ENCODE measurements at places on chromosomes 4 and X. TPM values are rescaled to one million over a fixed set of nuclear protein-coding genes. Genes with fewer than 3 reads are reported as not detected.
A peak's percentile ranks its signal among the peaks of the same experiment; 100 is the strongest.

AFP gene
- not detected for total RNA-seq

GPR82 gene
- total RNA-seq, result 0.93 TPM

FRMD7 gene
- total RNA-seq, result not detected

JCHAIN gene
- 538 TPM for total RNA-seq

TLR2 gene
- 74.5 TPM for total RNA-seq

MAML3 gene
- total RNA-seq, result 6.7 TPM

KIF4A gene
- 3.7 TPM for total RNA-seq

ODAPH gene
- total RNA-seq, result not detected

SERPINA7 gene
- total RNA-seq, result not detected

ADH7 gene
- not detected for total RNA-seq

RAB41 gene
- total RNA-seq, result not detected

CCDC160 gene
- total RNA-seq, result 0.69 TPM

TLR6 gene
- 23.2 TPM for total RNA-seq

RPS6KA6 gene
- total RNA-seq, result 1.2 TPM

- no peak overlapping the region for H3K4me3 ChIP-seq
- DNase-seq, result no peak
Observed at GRCh38 chrX:3994315-3994714, 280.9 kb upstream of the PRKX start.

GRCh38 chrX:153333266-153333665 lies 687 bp upstream of the ZNF275 start:
- peaks cover 6% of the 10 kb centered on the region for H3K27me3 ChIP-seq
- H3K36me3 ChIP-seq, result peaks cover 4% of the 10 kb centered on the region
- DNase-seq, result no peak
- peaks cover 5% of the 10 kb centered on the region for H3K4me1 ChIP-seq
- no peak overlapping the region for H3K4me3 ChIP-seq
- no peak overlapping the region for H3K27ac ChIP-seq

DNA sequence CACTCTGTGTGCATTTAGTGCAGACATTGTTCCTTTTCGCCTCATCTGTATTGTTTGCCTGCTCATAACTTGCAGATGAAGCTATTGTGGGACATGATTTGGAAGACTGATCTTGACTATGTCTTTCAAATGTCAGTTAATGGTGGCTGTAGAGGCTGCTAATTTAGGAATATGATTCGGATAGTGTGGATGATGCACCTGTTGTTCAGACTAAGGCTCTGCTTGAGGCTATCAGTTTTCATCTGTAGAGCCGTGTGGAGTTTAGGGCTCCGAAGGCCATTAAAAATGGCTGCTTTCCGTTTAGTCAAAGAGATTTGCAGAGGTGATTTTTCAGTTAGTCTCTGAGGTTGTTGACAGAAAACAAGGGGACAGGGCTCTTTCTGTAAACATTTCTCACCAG lies 102.0 kb downstream of the GBA3 start:
- DNase-seq, result no peak
- H3K36me3 ChIP-seq, result no peaks in the 10 kb centered on the region
- H3K27ac ChIP-seq, result no peak overlapping the region
- H3K27me3 ChIP-seq, result no peaks in the 10 kb centered on the region
- H3K4me3 ChIP-seq, result no peak overlapping the region

GRCh38 chr4:1808851-1809753 lies 16.0 kb downstream of the FGFR3 start:
- H3K27ac ChIP-seq, result no peak overlapping the region
- H3K27me3 ChIP-seq, result no peaks in the 10 kb centered on the region
- H3K4me1 ChIP-seq, result no peaks in the 10 kb centered on the region
- peaks cover 14% of the 10 kb centered on the region for H3K36me3 ChIP-seq
- DNase-seq, result no peak

- no peak for DNase-seq
- no peak overlapping the region for H3K4me3 ChIP-seq
- H3K27me3 ChIP-seq, result no peaks in the 10 kb centered on the region
- H3K27ac ChIP-seq, result no peak overlapping the region
- H3K4me1 ChIP-seq, result no peaks in the 10 kb centered on the region
Observed at GRCh38 chrX:19899217-19899788, 11.9 kb upstream of the SH3KBP1 start.

GRCh38 chr4:8329859-8330761 lies 60.6 kb downstream of the HTRA3 start:
- H3K4me1 ChIP-seq, result no peaks in the 10 kb centered on the region
- H3K27ac ChIP-seq, result no peak overlapping the region

DNA sequence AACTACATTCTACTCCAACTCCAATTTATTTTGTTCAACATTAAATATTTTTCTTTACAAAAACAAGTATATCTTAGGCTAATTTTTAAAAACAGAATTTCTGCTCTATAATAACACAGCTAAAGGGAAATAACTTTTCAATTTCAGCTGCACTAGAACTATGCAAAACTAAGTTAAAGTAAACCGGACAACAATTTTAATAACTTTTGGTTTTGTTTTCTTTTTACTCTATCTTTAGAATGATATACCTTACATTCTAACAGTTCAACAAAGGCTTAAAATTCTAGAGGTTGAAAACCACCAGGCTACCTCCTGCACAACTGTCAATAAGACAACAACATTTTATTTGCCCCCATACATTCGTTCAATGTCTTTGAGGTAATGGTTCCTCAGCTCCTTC lies 18.7 kb upstream of the KCNE5 start:
- no peaks in the 10 kb centered on the region for H3K36me3 ChIP-seq
- no peak overlapping the region for H3K4me3 ChIP-seq
- no peak overlapping the region for H3K27ac ChIP-seq
- no peaks in the 10 kb centered on the region for H3K27me3 ChIP-seq

DNA sequence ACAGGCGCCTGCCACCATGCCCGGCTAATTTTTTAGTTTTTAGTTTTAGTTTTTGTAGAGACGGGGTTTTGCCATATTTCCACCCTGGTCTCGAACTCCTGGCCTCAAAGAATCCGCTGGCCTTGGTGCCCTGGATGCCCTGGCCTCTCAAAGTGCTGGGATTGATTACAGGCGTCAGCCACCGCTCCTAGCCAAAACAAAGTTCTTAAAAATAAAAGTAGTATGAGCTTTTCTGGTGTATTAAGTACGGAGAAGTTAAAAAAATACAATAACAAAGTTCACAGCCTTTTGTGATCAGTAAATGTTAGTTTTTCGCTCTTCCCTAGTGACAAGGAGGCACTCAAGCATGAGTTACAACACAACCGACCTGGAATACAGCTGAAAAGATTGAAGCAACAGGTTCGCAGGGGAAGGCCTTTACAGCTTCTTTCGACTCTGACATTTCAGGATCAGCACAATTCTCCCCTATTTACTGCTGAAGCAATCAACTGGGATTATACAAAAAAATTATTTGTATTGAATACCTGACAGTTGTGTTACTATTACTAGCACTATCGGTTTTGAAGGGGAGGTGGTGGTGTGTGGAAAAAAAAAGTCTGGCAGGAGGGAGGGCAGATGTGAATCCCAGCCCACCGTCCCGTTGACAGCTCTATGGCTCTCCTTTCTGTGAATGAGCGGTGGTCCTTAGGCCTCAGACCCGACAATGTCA lies 893 bp upstream of the METAP1 start:
- H3K4me3 ChIP-seq, result peak overlapping the region; percentile 33
- H3K36me3 ChIP-seq, result no peaks in the 10 kb centered on the region
- DNase-seq, result no peak
- H3K27ac ChIP-seq, result peak overlapping the region; percentile 85
- H3K27me3 ChIP-seq, result no peaks in the 10 kb centered on the region

DNA sequence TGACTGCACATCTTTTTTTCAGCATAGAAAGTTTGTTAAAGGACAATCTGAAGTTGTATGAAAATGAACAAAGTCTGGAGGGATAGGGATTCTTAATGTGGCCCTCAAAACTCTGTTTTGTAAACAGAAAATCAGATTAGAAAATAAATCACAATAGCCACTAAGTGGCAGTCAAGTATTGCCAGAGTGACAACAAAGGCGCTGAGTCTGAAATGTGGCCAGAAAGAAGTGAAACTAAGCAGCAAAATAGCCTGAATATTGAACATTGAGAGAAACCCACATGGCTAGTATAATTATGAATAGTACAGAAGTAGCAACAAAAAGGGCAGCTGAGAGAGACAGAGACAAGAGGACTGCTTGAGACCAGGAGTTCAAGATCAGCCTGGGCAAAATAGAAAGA lies 81.1 kb upstream of the CT45A1 start:
- H3K27ac ChIP-seq, result no peak overlapping the region
- H3K27me3 ChIP-seq, result no peaks in the 10 kb centered on the region
- DNase-seq, result no peak
- H3K4me3 ChIP-seq, result no peak overlapping the region
- no peaks in the 10 kb centered on the region for H3K36me3 ChIP-seq
- no peaks in the 10 kb centered on the region for H3K4me1 ChIP-seq

- no peak for DNase-seq
- no peak overlapping the region for H3K4me3 ChIP-seq
- no peaks in the 10 kb centered on the region for H3K27me3 ChIP-seq
Observed at GRCh38 chrX:15758140-15758539, 20.1 kb downstream of the CA5B start.

DNA sequence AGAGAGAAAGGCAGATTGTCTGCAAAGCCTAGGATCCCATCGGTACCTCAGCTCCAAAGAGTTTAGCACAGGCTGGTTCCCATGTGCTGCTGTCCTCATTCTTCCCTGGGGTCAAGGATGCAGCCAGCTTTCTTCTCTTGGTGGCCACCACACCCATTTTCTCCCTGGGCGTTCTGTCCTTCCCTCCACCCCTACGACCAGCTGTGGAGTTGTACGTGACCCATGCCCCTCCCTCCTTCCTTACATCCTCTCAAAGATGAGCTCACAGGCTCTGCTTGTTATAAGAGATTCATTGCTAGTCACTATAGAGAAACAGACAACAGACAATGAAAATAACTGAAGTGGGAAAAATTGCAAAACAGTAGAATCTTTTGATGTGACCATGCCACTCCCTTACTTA lies 74.0 kb upstream of the KLF3 start:
- no peaks in the 10 kb centered on the region for H3K4me1 ChIP-seq
- no peak overlapping the region for H3K4me3 ChIP-seq
- H3K27me3 ChIP-seq, result no peaks in the 10 kb centered on the region
- H3K27ac ChIP-seq, result no peak overlapping the region
- no peaks in the 10 kb centered on the region for H3K36me3 ChIP-seq

- no peaks in the 10 kb centered on the region for H3K27me3 ChIP-seq
- no peak overlapping the region for H3K4me3 ChIP-seq
- DNase-seq, result no peak
- H3K27ac ChIP-seq, result no peak overlapping the region
Observed at GRCh38 chrX:18753631-18754030, 46.2 kb downstream of the PPEF1 start.

- no peak overlapping the region for H3K27ac ChIP-seq
- no peak for DNase-seq
- H3K27me3 ChIP-seq, result no peaks in the 10 kb centered on the region
- no peaks in the 10 kb centered on the region for H3K36me3 ChIP-seq
Observed at GRCh38 chr4:118226311-118227010, 126.3 kb downstream of the PRSS12 start.

- peak; percentile 62 for DNase-seq
- no peak overlapping the region for H3K27ac ChIP-seq
- no peak overlapping the region for H3K4me3 ChIP-seq
- no peaks in the 10 kb centered on the region for H3K27me3 ChIP-seq
- H3K4me1 ChIP-seq, result no peaks in the 10 kb centered on the region
Observed at GRCh38 chr4:64272432-64272831, 136.8 kb downstream of the TECRL start.

- peaks cover 53% of the 10 kb centered on the region for H3K27me3 ChIP-seq
- H3K4me3 ChIP-seq, result no peak overlapping the region
- no peaks in the 10 kb centered on the region for H3K36me3 ChIP-seq
- no peak overlapping the region for H3K27ac ChIP-seq
Observed at GRCh38 chr4:6201580-6202091, 1.3 kb upstream of the JAKMIP1 start.

DNA sequence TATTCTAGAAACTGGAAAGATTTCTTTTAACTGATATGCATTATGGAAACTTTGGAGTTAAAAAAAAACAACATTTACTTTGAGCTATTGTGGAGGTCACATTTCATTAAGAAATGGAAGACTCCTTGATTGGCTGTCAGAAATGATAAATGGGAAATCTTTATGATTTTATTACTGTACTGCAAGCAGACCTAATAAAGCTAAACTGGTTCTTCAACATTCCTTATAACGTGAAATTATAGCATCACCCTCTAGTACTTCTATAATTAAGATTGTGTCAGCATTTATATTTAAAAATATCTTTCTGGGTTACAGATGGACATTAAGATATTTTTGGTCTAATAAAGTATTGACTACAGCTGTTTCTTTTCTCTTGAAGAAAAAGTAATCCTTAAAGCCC lies 213.8 kb upstream of the PACRGL start:
- no peak overlapping the region for H3K27ac ChIP-seq
- H3K36me3 ChIP-seq, result no peaks in the 10 kb centered on the region
- H3K4me3 ChIP-seq, result no peak overlapping the region
- no peaks in the 10 kb centered on the region for H3K27me3 ChIP-seq
- no peaks in the 10 kb centered on the region for H3K4me1 ChIP-seq

- no peaks in the 10 kb centered on the region for H3K36me3 ChIP-seq
- H3K27me3 ChIP-seq, result no peaks in the 10 kb centered on the region
- no peak overlapping the region for H3K4me3 ChIP-seq
- DNase-seq, result no peak
- no peak overlapping the region for H3K27ac ChIP-seq
Observed at GRCh38 chr4:38728631-38729141, 54.1 kb downstream of the TLR10 start.

DNA sequence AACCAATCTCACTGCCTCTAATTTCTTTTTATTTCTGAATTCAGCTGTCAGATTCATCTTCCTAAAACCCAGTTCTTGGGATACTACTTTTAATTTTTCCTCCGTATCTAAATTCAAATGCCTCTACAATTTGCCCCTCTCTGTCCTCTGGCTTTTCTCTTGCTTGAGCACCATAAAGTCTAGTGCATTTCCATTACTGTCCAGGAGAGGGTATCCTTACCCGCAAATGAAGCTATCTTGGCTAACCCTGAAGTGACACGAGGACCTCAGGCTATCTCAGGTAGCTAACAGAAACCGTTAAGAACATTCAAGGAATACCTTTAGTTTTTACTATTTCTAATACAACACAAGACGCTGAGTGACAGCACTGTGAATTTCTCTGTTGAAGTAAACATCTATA lies 49.4 kb upstream of the PRR32 start:
- no peak overlapping the region for H3K4me3 ChIP-seq
- no peaks in the 10 kb centered on the region for H3K36me3 ChIP-seq
- no peaks in the 10 kb centered on the region for H3K4me1 ChIP-seq
- no peak for DNase-seq
- H3K27ac ChIP-seq, result no peak overlapping the region

- no peak overlapping the region for H3K27ac ChIP-seq
- H3K27me3 ChIP-seq, result no peaks in the 10 kb centered on the region
- H3K4me3 ChIP-seq, result no peak overlapping the region
- no peaks in the 10 kb centered on the region for H3K36me3 ChIP-seq
Observed at GRCh38 chrX:105646592-105647372, 175.6 kb upstream of the NRK start.

- no peak overlapping the region for H3K4me3 ChIP-seq
- no peaks in the 10 kb centered on the region for H3K36me3 ChIP-seq
- no peaks in the 10 kb centered on the region for H3K27me3 ChIP-seq
- no peak overlapping the region for H3K27ac ChIP-seq
Observed at GRCh38 chr4:91116861-91117260, 989.7 kb downstream of the CCSER1 start.
